NCI-H2171 (cell line): ENCODE measurements at places on chromosomes 4 and X.

- DNase-seq: no peak
These were observed 218.7 kb downstream of the NWD2 start for GRCh38 chr4:37463033-37463856.

GRCh38 chr4:147987252-147987651 is 255.4 kb downstream of the ARHGAP10 start:
- no peak for DNase-seq

DNA sequence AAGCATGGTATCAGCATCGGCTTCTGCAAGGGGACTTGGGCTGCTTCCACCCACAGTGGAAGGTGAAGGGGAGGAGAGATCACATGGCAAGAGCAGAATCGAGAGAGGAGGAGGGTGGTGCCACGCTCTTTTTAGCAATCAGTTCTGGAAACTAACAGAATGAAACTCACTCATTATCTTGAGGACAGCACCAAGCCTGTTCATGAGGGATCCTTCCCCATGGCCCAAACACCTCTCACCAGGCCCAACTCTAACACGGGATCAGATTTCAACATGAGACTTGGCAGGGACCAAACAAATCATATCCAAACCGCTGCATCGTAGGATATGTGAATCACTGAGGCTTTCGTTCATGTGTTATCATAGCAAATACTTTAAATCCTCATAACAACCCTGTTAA is 125.5 kb downstream of the GPC3 start:
- peak; percentile 9 for DNase-seq

- DNase-seq: no peak
These were observed 3.2 kb upstream of the TLR10 start for GRCh38 chr4:38785901-38786402.

- DNase-seq: no peak
These were observed 185.3 kb upstream of the BCOR start for GRCh38 chrX:40282946-40283660.

GRCh38 chrX:33385546-33385945 is 174.2 kb upstream of the DMD start:
- DNase-seq: no peak

- DNase-seq: no peak
These were observed 10.9 kb upstream of the NALF2 start for GRCh38 chrX:69493193-69493592.

DNA sequence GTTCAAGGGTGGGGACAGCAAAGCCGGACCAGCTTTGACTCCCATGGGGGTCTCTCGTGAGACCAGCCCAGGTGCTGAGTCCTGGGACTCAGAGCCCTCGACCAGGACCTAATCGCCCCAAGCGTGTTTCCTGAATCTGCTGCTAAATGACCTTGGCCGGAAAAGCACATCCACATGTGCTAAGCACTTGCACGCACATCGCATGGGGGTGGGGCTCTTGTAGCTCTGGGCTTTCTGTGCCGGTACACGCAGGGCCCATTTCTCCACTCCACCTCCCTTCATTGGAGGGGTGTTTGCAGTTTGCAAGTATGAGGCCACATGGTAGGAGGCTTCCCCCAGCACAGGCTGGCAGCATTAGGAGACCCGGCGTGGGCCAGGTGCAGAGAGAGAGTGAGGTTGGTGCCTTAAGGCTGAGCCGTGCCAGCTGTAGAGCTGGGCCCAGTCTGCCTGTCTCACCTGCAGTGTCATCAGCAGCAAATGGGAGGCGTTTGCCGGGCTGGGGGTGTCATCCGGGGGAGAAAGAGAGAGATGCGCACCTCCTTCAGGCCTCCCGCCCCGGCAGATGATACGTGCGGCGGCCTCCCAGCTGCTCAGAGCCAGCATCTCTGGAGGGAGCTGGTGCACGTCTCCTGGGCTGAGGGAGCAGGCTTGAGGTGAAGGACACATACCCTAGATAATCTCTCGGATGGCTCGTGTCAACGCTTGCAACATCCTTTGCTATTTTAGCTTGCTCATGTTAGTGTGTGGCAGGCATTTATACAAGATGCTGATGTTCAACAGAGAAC is 45.2 kb upstream of the CLCN4 start:
- no peak for DNase-seq
